AG04450 (cell line): ENCODE measurements at places on chromosomes 1 and 21.

- DNase-seq, result no peak
Observed at GRCh38 chr21:27645285-27645684, 678.4 kb upstream of the ADAMTS5 start.

- no peak for DNase-seq
Observed at GRCh38 chr1:9835758-9836631, 12.2 kb upstream of the CLSTN1 start.

DNA sequence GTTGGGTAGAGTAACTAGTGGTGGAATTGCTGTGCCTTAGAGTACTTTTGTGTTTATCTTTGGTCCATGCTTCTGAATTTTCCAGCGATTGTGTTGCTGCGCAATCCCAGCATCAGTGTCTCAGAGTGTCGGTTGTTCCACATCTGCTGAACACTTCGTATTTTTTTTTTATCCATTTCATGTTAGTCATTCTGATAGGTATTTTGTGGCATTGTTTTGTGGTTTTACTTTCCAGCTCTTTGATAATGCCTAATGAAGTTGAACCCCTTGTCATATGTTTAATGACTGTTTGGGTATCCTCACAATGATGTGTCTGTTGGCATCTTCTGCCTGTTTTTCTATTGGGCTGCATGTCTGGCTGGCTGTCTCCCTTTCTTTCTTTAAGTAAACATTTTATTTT, 13.6 kb downstream of the TUFT1 start:
- DNase-seq, result no peak

DNA sequence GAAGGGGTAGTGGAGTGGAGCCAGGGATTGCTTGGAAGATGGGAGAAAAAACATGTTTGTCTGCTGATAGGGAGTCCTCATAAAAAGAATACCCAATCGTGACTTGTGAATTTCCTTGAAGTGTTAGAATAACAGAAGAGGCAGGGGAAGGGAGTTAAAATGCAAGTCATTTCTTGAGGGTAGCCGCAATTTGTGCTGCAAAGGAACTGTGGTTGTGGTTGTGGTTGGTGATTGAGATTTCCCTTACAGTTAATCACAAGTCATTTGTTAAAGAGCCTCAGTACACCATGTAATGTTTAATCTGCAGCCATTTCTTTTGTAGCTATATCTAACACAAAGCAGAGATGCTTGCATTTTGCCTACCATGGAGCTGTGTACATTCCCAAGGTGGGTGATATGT, 38.5 kb upstream of the EGLN1 start:
- DNase-seq, result no peak

GRCh38 chr1:204468206-204468605, 26.4 kb downstream of the PIK3C2B start:
- DNase-seq, result no peak

DNA sequence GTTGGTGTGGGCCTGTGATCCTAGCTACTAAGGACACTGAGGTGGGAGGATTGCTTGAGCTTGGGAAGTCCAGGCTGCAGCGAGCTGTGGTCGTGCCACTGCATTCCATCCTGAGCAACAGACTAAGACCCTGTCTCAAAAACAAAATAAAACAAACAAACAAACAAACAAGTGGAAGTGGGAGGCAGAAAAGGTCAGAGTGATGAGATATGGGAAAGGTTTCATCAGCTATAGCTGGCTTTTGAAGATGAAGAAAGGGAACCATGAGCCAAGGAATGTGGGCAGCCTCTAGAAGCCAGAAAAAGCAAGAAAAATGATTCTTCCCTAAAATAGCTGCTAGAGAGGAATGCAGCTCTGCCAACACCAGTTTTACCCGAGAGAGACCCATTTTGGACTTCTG, 10.6 kb upstream of the NUCKS1 start:
- DNase-seq, result no peak

GRCh38 chr1:93980320-93981273, 71.4 kb upstream of the GCLM start:
- no peak for DNase-seq

- DNase-seq, result no peak
Observed at GRCh38 chr21:15219894-15220293, 155.1 kb upstream of the NRIP1 start.

DNA sequence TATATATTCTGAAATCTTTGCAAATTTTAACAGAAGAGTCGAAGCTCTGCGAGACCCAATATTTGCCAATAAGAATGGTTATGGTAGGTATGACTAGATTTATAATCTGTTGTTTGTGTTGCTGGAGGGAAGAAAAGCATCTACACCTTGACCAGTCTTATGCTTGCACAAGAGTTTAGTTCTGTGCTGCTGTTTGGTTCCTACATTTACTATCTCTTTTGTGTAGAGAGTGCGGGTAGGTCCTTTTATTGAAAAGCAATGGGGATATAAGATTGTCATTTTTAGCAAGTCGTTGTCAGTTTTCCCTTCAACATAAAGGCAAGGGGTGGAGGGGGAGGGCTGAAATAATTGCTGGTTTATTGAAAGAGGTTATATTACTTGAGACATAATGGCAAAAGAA, 396 bp downstream of the ELAVL4 start:
- DNase-seq, result no peak

DNA sequence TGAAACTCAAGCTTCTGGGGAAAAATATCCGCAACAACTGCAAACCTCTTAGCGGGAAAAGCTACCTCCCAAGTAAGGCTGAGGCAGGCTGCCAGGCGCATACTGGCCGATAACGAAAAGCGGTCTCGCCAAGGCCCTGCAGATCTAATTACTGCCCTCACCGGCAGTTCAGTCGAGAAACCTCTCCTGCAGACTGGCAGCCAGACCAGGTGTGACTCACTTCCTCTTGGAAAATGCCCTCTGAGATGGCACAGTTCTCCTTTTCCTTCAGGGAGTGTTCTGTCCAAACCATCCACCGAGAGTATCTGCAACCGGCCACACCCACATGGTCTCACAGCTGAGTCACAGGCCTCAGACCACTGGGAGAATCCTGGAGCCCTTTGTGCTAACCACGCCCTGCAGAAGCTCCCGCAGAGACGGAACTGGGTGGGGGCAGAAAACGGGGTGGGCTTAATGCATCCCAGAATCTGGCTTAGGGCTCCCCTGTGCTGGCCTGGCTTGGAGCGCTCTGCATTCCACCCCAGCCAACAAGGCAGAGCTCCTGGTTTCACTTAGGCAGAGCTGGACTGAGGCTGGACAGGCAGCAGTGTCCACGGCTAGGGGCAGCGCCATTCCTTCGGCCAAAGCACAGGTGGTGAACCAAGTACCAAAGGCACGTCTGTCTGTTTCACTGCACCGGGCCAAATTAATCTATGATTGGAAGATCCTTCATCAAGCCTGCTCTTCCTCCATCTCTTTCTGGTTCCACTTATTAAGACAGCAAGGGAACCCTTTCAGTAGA, 1.2 kb downstream of the S100A10 start:
- DNase-seq, result no peak

DNA sequence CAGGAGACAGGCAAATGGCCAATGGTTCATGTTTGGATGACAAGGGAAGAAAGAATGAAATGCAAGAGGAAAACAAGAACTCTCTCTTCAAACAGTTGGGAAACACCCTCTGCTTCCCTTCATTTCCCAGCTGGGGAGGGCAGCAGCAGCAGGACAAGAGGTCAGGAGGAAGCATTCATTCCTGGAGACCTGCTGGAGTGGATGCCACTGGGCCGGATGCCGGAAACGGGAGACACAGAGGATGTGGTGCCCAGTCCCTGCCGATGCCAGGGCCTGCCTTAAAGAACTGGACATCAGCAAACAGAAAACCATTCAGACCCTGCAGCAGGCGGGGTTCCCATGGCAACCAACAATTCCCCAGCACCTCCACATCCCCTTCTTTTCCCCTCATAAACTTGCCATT, 102.3 kb upstream of the ZNF648 start:
- DNase-seq, result no peak

DNA sequence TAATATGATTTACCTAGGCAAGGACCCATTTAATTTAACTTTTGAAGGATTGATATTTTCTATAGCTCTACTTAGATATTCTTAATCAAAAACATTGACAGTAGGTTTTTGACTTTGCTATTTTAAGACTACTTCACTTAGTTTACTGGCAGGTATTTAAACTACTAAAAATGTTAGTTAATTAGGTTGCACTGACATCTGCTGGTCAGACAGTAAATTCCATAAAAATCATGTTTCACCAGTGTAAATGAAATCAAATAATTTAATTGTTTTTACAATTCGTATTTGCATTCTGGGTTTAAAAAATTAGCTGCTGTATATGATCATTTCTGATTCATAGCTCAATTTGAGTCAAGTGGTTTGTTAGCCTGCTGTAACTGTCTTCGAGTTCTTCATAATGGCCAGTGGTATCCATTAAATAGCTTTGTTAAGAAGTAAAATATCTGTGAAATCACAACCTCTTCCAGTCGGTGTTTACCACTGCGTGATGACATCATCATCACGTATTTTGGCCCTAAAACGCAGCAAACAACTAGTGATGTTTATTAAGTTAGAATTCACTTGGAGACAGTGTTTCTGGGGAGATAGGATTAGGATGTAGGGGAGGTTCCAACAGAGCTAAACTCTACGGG, 26.2 kb downstream of the EXTL2 start:
- no peak for DNase-seq

- DNase-seq, result no peak
Observed at GRCh38 chr1:165816826-165817497, 10.5 kb upstream of the UCK2 start.

GRCh38 chr1:61865646-61866220, 123.5 kb downstream of the PATJ start:
- no peak for DNase-seq

DNA sequence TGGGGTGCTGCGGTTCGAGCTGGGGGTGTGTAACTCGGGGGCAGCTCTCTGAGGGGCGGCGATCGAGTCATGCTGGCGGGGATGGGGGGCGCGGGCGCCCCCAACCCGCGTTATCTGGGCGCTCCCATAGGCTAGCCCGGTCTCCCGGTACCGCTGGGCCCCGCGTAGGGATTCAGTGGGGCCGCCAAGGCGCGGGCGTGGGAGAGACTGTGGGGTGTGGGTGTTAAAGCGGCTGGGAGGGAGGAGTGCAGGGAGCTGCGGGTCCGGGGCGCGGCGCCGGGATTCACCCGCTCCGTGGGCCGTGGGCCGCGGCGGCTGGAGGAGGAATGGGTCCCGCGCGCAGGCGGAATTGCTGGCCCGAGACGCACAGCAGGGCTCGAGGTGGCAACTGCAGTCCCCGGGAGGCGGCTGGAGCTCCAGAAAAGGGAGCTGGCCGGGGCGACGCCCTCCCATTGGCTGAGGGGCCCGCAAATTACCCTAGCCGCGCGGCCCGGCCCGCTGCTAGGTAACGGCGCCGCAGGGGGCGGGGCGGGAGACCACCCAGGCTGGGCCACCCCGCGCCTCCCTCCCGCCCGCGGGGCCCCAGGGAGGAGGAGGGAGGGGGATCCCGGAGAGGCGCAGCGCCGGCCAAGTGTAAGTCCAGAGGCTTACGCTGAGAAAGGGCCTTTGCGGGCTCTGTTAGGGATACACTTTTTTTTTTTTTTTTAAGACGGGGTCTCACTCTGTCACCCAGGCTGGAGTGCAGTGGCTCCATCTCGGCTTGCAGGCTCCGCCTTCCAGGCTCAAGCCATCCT, at the start of gene PTCH2:
PTCH2 (minus strand) TSS at position 392 of the 794 bp plus-strand sequence; CDS start at position 71, 321 bp downstream.
- DNase-seq, result peak; percentile 20

- peak; percentile 13 for DNase-seq
Observed at GRCh38 chr1:117928881-117929342, 509 bp downstream of the GDAP2 start.

GRCh38 chr1:23791516-23792047, 637 bp downstream of the LYPLA2 start:
- no peak for DNase-seq

GRCh38 chr1:227732586-227733308, 2.4 kb downstream of the JMJD4 start:
- DNase-seq, result no peak

- no peak for DNase-seq
Observed at GRCh38 chr1:53506355-53507050, 47.3 kb downstream of the DMRTB1 start.

- no peak for DNase-seq
Observed at GRCh38 chr1:217336724-217337123, 294.2 kb downstream of the GPATCH2 start.

DNA sequence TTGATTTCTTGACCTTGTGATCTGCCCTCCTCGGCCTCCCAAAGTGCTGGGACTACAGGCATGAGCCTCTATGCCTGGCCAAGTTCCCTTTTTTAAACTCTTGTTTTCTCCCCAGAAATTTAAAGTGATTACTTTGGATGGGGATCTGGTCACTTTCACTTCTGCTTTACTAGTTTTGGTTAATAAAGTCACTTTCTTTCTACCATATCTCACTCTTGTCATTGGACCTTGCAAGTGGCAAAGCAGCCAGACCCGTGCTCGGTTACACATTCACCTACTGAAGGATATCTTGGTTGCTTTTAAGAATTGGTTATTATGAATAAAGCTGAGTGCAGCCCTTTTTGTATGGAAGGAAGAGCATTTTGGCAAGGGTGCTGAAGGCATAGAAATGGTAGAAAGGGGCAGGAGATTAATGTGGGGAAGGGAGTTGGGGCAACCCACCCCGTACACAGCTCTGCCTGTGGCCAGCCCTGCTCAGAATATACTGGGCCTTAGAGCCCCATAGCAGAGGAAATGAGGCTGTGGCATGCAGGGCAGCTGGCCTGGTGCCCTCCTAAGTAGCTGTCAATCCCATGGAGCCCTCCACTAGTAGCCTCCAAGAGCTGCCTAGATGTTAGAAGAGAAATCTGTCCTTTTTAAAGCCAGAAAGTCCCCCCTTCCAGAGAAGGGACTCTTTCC, 40.7 kb downstream of the CD2 start:
- DNase-seq, result no peak

DNA sequence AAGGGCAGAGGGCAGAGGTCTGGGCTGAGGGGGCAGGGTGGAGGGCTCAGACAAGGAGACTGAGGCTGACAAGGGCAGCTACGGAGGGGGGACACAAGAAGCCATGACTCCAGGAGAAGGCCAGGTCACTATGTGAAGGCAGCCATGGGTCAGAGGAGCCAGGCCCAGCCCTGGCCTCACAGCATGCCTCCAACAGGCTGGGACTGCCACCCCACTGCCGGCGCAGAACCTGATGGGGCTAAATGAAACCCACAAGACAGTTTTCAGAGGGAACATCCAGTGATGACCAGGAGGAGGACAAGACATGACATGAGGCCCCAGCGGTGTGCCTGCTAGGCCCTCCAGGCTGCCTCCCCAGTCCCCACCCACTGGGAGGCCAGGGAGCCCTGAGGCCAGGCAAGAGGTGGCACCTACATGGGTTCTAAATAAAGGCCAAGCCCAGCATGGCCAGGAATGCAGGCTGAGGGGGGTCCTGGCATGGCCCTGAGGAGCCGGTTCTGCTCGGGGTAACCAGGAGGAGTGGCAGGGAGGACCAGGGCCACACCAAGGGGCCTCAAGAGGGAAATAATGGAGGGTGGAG, 27.3 kb upstream of the LSS start:
- no peak for DNase-seq

DNA sequence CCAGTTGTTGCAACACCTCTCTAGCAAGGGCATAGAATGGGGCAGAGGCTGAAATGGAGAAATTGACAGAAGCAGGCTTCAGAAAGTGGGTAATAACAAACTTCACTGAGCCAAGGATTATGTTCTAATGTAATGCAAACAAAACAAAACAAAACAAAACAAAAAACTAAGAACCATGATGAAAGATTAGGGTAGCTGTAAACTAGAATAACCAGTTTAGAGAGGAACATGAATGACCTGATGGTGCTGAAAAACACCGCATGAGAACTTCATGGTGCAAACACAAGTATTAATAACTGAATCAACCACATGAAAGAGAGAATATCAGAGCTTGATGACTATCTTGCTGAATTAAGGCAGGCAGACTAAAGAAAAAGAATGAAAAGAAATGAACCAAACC, 1707.7 kb downstream of the BRINP3 start:
- no peak for DNase-seq

- no peak for DNase-seq
Observed at GRCh38 chr1:153760440-153760839, 14.8 kb upstream of the SLC27A3 start.
